NCI-H1930 (cell line): ENCODE measurements at places on chromosomes 11 and 22.

DNA sequence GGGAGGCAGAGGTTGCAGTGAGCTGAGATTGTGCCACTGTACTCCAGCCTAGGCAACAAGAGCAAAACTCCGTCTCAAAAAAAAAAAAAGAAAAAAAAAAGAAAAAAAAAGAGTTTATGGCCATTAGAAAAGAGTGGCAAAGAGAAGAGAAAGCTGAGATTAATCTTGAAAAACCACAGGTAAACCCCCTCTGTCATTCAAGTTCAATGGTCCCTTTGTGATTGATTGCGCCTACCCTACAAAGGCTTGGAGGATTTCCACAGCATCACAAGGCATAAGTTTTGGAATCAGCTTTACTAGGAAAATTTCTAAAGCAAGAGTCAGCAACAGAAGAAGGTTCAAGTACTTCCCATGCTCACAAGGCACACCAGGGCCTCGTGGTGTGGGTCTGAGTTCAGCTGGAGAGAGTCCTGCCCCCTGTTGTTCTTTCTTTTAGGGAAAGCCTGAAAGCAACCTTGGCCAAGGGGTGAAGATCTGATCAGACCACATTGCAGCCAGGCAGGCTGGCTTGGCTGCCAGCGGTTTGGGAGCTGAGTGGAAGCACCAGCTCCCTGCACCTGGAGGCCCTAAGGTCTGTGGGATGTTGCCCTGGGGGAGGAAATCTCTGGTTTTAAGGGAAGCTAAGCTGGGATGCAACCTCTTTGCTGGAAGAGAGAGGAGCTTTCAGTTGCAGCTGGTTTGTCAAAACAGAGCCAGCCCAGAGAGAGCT, 41.8 kb downstream of the SLN start:
- DNase-seq: no peak

DNA sequence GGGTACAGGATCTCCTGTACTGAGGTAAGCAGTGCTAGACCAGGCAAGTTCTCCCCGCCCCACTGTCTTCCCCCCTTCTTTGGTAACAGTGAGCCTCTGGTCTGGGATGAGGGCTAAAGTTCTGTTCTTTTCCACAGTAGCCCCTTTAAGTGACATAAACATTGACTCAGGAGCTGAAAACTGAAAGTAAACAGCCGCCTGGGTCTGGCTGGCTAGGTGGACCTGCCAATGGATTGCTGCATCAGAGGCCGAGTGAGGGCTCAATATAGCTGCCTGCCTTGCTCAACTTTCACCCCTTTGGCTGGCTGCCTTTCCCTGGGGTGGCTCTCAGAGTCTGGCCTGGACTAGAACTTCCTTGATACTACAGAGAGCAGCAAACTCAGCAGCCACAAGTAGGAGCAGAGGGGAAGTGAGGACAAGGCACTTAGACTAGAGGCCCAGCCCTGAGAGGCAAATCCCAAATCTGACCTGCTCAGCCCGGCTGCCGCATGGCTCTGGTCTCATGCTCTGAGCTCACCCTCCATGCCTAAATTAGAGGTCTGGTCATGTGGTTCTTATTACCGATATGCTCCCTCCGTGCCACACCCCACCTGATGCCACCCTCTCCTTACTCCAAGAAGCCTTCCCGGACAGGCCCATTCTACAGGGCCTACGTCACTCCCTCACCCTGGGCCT, 9.6 kb upstream of the UCP3 start:
- no peak for DNase-seq

DNA sequence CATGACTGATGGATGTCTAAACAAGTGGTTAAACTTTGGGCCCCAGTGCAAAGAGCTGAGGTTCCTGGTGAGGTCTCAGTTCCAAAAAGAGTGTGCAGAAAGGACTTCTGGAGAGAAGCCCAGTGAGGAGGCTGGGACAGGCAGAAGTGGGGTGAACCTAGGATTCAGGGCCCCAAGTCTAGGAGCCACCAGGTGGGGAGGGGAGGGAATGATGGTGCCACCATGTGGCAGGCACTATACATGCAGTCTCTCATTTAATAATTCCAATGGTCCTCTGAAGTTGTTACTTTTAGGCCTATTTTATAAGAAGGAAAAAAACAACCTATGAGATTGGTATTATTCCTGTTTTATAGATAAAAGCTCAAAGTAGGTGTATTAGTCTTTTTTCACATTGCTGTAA, 102.0 kb downstream of the INSC start:
- no peak for DNase-seq

GRCh38 chr11:63858628-63859550, 20.0 kb downstream of the MARK2 start:
- DNase-seq: no peak

- DNase-seq: no peak
Measured at GRCh38 chr11:126111458-126112116, 48.9 kb upstream of the CDON start.

DNA sequence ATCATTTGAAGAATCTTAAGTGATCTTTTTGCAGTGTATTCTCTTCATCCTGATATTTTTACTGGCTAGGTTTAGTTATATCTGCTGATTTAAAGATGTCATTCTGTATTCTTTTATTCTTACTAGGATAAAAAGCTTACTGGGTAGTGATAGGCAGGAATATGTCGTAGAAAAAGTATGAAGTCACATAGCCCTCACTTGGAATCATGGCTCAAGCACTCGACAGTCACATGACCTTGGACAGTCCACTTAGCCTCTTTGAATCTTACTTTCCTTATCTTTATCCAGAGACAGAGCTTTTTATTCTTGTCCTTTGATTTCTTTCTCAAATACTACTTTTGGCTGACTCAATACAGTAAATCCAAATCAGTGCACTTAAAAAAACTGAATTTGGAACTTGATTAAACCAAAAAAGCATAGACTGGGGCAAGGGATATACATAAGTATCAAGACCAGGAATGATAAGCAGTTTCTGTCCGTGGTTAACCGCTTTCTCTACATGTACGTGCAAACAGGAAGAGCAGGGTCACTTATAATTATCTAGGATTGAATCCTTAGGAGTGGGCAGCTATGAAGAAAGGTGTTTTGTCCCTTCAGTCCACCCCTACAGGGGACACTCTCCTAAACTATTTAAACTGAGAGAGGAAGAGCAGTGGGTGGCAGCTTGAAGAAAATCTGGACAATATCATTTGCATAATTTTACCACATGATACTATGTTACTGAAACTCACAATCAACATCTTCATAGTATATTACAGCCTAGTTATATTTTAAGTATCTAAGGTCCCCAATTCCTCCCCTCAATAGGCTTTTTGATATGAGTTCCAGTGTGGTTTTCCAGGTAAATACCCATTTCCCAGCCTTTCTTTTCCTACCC, 8.0 kb downstream of the MMP7 start:
- DNase-seq: no peak

DNA sequence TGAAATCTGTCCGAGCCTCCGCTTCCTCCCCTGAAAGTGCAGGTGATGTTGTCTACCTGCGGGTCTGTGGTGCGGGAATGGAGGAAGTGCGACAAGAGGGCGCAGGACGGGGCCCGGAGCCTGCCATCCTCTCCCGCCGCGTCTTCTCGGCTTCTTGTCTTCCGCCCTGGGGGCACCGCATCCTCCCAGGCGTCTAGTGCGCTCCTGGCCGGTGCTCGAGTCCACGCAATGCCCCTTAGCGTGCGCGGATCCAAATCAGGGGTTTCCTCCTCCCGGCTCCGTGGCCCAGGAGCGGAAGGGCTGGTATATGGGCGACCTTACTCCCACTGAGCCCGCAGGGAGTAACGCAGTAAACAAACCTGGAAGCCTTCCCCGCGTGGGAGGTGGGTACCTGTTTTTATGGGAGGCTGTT, 405 bp downstream of the SFI1 start:
- DNase-seq: no peak

GRCh38 chr11:28457481-28458065, 349.4 kb downstream of the METTL15 start:
- DNase-seq: no peak

GRCh38 chr11:63489879-63490278, 1.1 kb downstream of the PLAAT5 start:
- DNase-seq: no peak

DNA sequence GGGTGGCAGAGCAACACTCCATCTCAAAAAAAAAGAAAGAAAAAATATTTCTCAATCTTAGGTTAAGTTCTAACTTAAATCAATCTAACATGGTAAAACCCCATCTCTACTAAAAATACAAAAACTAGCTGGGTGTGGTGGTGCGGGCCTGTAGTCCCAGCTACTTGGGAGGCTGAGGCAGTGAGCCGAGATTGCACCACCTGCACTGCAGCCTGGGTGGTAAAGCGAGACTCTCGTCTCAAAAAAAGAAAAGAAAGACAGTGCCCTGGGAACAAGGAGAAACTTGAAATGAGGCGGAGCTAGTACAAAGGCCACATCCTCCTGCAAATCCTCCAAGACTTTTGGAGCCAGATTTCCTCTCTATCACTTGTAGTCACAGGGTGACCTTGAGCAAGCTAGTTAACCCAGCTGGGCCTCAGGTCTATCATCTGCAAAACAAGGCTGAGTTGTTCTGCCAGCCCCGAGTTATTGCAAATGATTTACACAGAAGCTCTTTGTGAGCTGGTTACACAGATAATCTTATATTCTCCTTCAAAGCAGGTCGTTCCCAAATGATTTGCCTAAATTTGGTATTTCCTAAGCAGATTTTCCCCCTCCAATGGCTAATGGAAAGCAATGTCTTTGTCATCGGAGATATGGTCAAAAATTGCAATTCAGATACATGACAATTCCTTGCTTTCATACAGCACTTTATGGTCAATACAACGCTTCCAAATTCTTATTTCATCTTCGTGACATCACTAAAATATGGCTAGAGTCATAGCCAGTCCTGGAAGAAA, 1.9 kb downstream of the ANKRD54 start:
- DNase-seq: no peak

DNA sequence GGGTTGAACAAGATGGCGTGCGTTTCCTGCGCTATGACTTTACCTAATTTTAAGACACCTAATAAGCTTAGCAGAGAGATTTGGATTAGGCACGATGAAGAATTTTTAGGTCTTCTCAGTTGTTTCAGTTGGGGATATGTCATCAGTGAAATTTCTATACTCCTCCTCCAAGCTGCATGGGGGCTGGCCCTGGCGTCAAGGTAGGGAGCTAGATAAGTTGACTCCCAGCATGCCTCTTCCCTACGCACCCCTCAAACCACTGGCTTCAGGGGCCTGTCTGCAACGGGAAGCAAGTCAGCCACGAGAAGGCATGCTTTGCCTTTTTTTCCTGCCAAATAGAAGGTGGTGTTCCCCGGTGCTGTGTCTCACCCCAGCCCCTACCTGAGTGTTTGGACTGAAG, 13.3 kb downstream of the DGAT2 start:
- DNase-seq: no peak

- no peak for DNase-seq
Measured at GRCh38 chr11:34773826-34774225, 142.4 kb downstream of the APIP start.

GRCh38 chr11:62504158-62504973, 42.2 kb downstream of the AHNAK start:
- DNase-seq: no peak

DNA sequence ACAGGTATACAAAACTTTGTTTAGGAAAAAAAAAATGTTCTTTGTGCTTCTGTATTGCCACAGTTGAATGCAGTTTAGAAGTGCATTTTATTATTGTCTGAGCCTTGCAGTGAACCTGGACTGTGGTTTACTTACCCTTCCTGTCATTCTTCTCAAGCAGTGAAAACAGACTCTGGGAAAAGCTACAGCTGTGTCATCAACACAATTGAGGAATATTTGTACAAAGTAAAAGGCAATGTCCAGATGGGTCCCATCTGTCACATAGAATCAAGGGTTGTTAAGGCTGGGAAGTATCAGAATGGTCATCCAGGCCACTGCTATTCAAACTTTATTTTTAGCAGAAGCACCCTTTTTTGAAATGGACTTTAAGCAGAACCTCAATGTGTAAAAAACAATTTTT, 73.3 kb downstream of the TRIM44 start:
- peak; percentile 63 for DNase-seq
